ENCODE measurements at places on chromosomes 3 and 15. TPM values are rescaled to one million over a fixed set of nuclear protein-coding genes. Genes with fewer than 3 reads are reported as not detected.

DNA sequence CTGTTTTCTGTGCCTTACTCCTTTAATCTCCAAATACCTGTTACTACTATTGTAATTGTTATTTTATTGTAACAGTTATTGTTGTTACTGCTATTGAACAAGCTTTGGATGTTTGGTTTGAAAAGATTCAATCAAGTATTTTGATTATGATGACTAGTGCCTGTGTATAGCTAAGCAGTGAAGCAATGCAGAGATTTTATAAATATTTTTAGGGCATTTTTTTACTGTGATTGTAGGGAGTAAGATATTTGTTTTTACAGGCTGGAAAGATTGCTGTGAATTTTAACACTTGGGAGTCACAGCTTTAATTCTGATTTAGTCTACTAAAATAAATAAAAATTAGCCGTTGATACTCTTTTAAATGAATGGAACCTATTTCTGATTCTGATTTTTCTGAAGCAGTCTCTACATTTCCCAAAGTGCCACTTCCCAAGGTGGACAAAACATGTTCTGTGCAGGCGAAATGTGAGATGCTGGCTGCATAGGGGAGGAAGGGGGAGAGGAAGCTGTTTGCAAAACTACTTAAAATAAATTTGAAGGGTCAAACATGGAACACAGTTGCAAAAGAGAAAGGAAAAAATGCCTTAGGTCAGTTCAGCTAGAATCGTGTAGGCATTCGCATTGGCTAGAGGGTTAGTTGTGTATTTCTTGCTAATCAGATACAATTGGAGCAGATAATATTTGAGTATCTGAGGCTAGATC, 25.7 kb downstream of the EEFSEC start:
- DNase-seq: peak; percentile 61

The GPR62 gene
- not detected for total RNA-seq

GRCh38 chr15:22240986-22241385, 160.7 kb downstream of the OR4M2 start:
- no peak for DNase-seq

The FEZF2 gene
- total RNA-seq: not detected

The DUOX1 gene
- not detected for total RNA-seq

DNA sequence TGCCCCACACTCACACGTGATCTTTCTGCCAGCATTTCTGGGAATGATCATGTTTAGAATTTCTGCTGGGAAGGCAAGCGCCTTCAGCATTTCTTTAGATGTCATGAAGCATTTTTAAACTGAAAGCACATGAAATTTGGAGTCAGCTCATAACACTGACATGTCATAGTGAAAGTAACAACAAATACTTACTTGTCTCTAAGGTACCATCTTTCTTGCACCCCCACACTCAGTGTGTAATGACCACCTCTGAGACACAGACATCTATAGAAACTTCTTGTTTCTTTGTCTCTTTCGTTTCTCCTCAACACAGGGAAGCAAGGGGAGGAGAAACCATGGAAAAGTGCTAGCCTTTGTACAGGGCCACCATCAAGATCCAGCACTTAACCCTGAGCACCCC, 171.7 kb downstream of the RORA start:
- no peak for DNase-seq

The MIX23 gene
- total RNA-seq: 8.2 TPM

- DNase-seq: peak; percentile 88
Observed at GRCh38 chr3:57692396-57693147, at the start of gene DENND6A. DENND6A (minus strand) TSS chr3:57693077; CDS start chr3:57693018, 59 bp downstream.
